ENCODE measurements at places on chromosomes 16 and 17. TPM values are rescaled to one million over a fixed set of nuclear protein-coding genes. Genes with fewer than 3 reads are reported as not detected.

Gene WFIKKN2
- 0.73 TPM for total RNA-seq

Gene DPEP3
- total RNA-seq: not detected

Gene CPHXL2
- total RNA-seq: not detected

Gene USB1
- 2.0 TPM for total RNA-seq

Gene CHP2
- not detected for total RNA-seq

DNA sequence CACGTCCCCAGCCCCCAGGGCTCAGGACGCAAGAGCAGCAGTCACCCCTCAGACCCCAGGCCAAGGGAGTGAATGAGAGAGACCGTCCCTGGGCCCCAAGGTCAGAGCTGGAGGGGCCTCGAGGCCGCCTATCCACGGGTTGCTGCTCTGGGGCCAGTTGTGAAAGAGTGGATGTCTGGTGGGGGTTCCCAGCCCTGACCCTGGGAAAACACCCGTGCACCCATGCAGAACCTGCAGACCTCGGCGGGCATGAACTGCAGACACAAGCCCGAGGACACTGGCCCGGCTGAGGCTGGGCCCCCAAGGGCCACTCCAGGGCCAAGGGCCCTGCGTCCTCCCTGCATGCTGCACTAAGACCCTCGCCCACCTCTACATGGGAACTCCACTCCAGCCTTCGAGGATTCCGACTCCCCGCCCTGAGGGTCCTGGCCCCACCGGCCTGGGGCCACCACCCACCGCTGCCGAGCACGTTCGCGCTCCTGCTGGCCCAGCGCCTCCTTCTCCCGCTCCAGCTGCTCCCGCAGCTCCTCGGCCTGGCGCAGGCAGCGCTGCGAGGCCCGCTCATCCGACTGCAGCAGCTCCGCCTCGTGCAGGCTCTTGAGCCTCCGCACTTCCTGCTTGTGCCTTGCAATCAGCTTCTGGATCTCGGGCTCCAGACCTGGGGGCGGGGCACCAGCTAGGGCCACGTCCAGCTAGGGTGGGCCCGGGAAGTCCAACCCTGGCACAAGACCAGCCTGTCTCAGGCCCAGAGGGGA is 27.6 kb upstream of the AATK start:
- H3K27ac ChIP-seq: no peak overlapping the region
- no peak overlapping the region for H3K4me3 ChIP-seq
- H3K36me3 ChIP-seq: no peaks in the 10 kb centered on the region
- no peaks in the 10 kb centered on the region for H3K4me1 ChIP-seq
- DNase-seq: no peak

GRCh38 chr17:82590881-82591539 is 57.2 kb downstream of the WDR45B start:
- H3K36me3 ChIP-seq: no peaks in the 10 kb centered on the region
- H3K27ac ChIP-seq: peak overlapping the region; percentile 90
- H3K4me1 ChIP-seq: no peaks in the 10 kb centered on the region
- no peak overlapping the region for H3K4me3 ChIP-seq
- DNase-seq: no peak

DNA sequence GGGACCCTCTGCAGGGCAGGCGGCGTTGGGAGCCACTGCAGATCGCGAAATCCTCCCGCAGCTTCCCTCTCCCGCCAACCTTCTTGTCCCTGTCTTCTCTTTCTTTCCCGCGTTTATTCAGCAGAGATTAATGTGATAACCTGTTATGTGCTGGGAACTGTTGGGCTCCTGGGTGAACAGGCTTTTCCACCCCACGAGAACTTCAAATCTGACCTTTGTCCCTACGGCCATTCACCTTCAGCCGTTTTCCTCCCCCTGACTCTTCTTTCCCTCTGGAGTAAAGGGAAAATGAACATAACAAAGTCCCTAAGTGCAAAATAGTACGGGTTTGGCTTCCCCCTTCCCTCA is 15.2 kb upstream of the KPNA2 start:
- H3K27me3 ChIP-seq: no peaks in the 10 kb centered on the region
- no peaks in the 10 kb centered on the region for H3K36me3 ChIP-seq
- peak overlapping the region; percentile 48 for H3K4me3 ChIP-seq
- H3K27ac ChIP-seq: peak overlapping the region; percentile 94
- no peaks in the 10 kb centered on the region for H3K4me1 ChIP-seq
